ENCODE measurements at places on chromosomes 11 and 22.

GRCh38 chr22:31448382-31448781 is 41.3 kb downstream of the EIF4ENIF1 start:
- ATAC-seq: no peak

DNA sequence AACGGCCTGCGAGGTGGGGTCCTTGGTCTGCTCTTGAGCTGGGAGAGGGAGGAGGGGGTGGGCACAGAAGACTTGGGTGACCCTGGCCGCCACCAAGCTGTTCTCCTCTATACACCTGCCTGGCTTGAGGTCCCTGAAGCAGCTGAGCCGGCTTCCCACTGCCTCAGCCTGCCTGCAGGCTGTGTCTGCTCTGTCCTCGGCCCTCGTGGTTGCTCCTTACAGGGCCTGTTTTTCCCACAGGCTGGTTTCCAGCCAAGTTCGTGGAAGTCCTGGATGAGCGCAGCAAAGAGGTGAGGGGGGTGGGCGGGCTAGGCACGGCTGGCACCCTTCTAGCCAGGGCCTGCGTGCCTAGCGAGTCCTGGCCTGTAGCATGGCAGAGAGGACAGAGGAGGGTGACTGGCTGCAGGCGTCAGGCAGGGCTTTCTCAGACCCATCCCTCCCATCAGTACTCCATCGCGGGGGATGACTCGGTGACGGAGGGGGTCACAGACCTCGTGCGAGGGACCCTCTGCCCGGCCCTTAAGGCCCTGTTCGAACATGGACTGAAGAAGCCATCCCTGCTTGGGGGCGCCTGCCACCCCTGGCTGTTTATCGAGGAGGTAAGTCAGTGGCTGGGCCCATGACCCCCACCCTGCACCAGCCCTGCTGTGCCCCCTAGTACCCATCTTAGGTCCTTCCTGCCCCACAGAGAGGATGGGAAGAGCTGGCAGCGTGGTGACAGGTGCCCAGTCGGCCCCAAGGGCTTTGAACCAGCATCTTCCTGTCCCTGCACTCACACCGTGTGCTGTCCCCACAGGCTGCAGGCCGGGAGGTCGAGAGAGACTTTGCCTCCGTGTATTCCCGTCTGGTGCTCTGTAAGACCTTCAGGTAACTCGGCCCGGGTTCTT is 37.7 kb downstream of the SGSM3 start:
- no peak for ATAC-seq

DNA sequence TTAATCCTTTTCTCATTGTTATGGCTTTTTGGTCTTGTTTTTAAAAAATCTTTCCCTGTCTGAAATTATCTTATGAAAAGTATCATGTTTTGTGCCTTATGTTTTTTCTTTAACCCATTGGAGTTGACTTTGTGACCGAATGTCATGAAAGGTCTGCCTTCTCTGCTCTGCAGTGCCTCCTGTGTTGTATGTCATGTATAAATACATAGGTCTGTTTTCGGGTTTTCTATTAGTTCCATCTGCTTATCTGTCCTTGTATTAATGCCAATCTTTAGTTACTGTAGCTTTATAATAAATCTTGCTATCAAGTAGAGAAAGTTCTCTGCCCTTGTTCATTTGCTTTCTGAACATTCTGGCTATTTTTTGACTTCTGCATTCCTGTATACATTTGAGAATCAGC is 73.0 kb downstream of the ZBTB44 start:
- ATAC-seq: no peak

- ATAC-seq: no peak
Observed at GRCh38 chr11:3220101-3220500, 1.5 kb upstream of the MRGPRG start.

DNA sequence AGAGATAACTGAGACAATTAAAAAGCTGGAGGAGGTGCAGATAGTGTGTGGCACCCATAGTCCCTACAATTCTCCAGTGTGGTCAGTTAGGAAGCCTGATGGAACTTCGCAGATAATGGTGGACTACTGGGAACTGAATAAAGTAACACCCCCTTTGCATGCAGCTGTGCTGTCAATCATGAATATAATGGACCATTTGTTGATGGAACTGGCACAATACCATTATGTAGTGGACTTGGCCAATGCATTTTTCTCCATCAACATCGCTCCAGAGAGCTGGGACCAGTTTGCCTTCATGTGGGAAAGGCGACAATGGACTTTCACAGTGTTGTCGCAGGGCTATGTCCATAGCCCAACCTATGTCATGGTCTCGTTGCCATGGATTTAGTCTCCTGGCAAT is 324.2 kb downstream of the TMEM135 start:
- ATAC-seq: no peak

- ATAC-seq: no peak
Observed at GRCh38 chr22:43396934-43397457, 14.8 kb upstream of the MPPED1 start.

DNA sequence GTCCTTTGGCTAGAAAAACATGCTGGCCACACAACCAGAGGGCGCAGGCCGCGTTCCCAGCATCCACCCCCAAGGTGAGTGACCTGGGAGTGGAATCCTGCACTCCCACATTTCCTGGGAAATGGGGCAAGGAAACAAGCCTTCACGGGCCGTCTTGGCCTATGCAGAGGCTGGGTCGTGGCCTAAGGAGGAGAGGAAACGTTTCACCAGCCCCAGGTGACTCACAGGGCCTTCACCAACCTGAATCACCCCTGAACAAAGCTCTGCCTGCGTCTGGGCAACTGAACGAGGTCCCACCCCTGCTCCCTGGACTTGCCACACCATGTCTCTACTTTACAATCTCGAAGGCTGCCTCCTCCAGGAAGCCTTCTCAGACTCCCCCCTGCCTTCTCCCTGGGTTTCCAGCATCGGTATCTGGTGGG is 13.2 kb downstream of the MYH9 start:
- peak; percentile 84 for ATAC-seq

DNA sequence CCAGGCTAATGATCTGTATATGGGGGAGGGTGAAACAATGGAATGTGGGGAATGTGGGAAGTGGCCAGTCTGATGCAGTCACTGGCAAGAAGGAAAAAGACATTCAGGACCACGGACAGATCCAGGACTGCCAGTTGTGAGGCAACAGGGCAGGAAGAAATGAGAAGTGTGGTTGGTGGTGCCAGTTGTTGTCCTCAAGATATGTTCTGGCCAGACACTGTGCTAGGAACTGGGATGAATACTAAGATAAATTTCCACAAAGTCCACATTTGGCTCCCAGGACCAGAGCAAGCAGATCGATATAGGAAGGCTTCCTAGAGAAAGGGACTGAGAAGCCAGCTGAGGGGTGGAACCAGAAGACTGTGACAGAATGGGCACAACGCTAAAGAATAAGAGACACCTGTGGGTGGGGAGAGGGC is 6.8 kb upstream of the TPBGL start:
- no peak for ATAC-seq

GRCh38 chr11:94648789-94649188 is 81.6 kb downstream of the PIWIL4 start:
- no peak for ATAC-seq

- no peak for ATAC-seq
Observed at GRCh38 chr11:105861225-105861624, 160.8 kb downstream of the MSANTD4 start.

GRCh38 chr11:114164546-114164945 is 105.0 kb downstream of the ZBTB16 start:
- no peak for ATAC-seq

GRCh38 chr11:72220696-72221363 is 3.7 kb upstream of the INPPL1 start:
- ATAC-seq: no peak

GRCh38 chr11:73320763-73321603 is 12.9 kb downstream of the ARHGEF17 start:
- ATAC-seq: no peak

GRCh38 chr11:76683161-76684095 is 12.9 kb upstream of the LRRC32 start:
- ATAC-seq: no peak

DNA sequence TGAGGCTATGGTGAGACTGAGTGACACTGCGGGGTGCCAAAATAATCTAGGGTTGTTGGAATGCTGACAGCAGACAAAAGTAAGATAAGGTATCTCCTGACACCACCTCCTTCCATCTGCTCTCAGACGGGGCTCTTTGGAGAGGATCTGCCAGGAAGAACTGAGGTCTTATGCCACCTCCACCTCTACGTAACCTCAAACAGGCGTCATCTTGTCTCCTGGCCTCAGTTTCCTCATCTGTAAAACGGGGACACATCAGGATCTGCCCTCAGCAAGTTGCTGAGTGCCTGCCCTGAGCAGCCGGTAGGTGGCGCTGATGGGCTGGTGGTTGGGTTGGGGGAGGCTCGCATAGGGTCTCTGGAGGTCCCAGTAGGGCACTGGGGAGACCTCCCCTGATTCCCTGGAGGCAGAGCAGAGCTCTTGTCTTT is 1.7 kb upstream of the MYEOV start:
- ATAC-seq: no peak

GRCh38 chr11:104892723-104893511 is 5.3 kb downstream of the CASP12 start:
- ATAC-seq: no peak

GRCh38 chr22:48950151-48950915 is 877.3 kb downstream of the BRD1 start:
- no peak for ATAC-seq

DNA sequence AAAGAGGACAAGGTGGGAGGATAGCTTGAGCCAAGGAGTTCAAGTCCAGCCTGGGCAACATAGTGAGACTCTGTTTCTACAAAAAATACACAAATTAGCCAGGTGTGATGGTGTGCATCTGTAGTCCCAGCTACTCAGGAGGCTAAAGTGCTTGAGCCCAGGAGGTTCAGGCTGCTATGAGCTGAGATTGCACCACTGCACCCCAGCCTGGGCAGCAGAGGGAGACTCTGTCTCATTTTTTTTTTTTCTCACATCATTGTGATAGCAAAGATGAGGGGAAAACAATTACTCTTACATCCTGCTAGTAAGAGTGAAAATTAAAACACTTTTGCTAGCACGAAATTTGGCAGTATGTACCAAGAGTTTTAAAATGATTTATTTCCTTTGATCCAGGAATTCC is 463.7 kb downstream of the TMEM135 start:
- no peak for ATAC-seq

DNA sequence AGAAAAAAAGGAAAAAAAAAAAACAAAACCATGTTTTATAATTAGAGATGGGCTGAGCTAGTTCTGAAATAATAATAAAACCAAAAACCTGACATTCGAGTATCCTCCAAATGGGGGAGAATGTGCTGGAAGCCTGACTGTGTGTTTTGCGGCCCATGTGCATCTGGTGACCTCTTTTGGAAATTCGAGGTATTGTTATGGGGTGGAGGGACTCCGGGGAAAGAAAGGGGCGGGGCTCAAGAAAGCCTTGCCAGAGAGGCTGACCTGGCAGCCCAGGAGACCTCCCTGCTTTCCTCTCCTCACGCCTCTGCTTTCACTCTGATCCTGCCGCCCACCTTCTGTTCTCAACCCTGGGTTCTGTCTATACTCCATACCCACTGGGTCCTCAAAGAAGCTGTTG is 72.9 kb downstream of the CTTN start:
- no peak for ATAC-seq

GRCh38 chr22:35306350-35306967 is 6.8 kb downstream of the TOM1 start:
- peak; percentile 49 for ATAC-seq

DNA sequence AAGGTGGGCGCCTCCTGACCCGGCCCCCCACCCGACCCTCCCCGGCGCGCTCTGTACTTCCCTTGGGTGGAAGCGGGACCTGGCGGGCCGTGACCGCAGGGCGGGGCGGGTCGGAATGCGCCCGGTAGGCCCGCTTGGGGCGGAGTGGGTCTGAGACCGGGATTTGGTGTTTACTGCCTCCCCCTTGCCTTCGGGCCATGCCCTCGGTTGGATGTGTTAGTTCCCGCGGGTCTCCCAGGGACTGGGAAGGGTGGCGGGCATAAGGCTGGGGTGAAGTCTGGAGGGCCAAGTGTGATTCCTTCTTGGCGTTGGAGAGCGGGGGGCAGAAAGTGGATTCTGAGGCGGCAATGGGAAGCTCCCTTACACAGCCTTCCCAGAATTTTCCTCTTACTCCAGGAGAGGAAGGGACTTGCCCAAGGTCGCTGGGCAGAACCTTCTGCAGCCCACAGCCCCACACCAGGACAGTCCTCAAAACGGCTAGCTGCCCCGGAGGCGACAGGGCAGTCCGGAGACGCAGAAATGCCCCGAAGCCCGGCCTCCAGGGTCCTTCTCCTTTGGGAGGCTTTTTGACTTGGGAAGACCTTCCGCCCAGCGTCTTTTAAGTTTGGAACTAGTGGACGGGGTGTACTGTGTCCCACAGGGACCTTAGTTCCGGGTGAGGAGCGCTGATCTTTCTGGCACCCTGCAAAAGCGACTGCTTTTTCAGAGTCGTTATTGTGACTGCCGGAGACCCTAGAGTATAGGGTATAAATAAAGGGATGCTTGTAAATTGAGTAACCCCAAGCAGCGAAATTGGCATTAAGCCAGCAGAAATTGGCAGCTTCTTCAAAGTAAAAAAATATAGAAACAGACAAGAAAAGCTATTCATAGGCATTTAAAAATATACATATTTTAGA is 647 bp downstream of the SWAP70 start:
- ATAC-seq: peak; percentile 34

DNA sequence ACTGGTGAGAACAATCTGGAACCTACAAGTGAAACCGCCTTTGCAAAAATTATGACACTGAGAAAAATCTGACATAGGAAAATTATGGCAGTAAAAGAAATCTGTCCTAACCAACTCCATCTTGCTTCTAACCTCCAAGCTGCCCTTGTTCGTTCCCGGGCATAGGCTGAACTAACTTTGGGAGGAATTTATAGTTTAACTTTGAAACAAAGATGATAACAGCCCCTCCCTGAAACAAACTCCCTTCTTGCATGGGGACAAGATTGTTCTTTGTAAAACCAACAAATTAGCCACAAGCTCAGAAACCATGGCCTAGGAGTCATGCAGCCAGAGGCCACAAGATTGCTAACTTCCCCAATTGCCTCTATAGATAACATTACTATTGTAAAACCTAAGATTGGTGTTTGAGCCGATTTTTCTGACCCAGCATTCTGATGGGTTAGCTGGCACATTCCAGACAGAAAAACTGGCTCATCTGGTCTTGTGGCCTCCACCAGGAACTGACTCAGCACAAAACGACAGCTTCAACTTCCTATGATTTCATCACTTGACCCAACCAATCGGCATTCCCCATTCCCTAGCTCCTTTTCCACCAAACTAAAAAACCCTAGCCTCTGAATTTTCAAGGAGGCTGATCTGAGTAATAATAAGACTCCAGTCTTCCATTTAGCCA is 3.6 kb upstream of the CCDC81 start:
- ATAC-seq: no peak

- no peak for ATAC-seq
Observed at GRCh38 chr11:118084247-118084646, 2.5 kb downstream of the SMIM35 start.

DNA sequence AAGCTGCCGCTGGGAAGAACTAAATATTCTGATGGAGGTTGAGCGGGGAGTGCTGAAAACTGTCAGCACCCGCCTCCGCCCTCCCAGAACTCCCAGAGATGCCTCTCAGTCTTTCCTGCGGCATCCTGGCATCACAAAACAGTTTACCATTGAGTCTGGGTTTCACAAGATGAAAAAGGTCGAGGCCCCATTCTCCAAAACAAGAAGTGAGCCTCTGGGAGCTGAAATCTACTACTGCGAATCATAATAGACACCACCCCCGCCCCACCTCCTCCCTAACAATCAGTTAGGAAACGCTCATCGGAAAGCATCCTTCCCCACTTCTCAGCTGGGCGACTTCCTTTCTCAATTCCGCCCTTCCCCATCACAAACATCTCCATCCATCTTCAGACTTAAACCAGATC is 1.0 kb downstream of the SUN2 start:
- ATAC-seq: no peak
